Parietal lobe (tissue), 2 donors: ENCODE measurements at places on chromosomes 6 and 20. TPM values are rescaled to one million over a fixed set of nuclear protein-coding genes. Genes with fewer than 3 reads are reported as not detected.

Gene WFDC10A
- not detected for total RNA-seq

Gene BPIFA1
- total RNA-seq, result not detected

Gene EFHC1
- 52.3 TPM for total RNA-seq

Gene RAMACL
- total RNA-seq, result 11.9 TPM

Gene BHLHE23
- total RNA-seq, result 0.94 TPM

Gene NANP
- total RNA-seq, result 6.6 TPM
